Activated CD8-positive, alpha-beta memory T cell treated with anti-CD3 and anti-CD28 coated beads for 4 hours (primary cell): ENCODE measurements at places on chromosomes 5 and 9.

- no peak for DNase-seq
Measured at GRCh38 chr5:134969166-134969565, 1.5 kb downstream of the CATSPER3 start.

DNA sequence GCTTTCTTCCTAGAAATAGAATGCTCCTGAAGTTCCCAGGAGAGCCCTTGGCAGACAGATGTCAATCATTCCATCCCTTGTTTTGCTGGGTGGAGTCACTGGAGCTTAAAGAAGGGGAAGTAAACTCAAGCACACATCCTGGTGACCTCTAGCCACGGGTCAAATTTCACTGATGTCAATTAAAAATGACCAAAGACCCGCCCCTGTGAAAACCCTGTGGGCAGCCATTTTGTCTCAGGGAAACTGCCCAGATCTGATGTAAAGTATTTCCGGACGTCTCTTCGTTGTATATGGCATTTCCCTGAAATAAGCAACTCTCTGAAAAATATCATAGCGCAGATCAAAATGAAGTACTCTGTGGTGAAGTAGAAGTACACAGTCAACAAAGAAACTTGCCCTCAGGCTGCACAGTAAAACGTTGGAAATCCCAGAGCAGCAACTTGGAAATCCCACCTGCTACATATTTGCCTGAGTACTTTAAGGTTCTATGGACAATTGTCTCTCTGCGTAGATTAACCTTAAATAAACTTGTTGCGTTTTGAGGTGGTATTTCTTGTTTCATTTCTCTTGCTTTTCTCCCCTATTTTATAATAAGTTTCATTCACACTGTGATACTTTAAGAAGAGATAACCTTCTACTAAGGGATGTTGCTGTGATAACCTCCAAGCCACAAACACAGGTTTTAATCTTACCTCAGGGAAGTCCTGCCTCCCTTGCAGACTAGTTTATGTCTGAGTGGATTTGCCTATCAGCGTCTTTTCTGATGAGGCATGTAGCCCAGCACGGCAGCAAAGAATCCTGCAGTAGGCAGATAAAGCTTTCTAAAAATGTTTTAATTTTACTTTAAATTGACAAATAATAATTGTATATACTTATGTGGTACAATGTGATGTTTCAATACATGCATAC lies 60.9 kb upstream of the PIP5K1B start:
- no peak for DNase-seq

GRCh38 chr5:76401801-76402250 lies 1.3 kb upstream of the IQGAP2 start:
- DNase-seq = no peak

DNA sequence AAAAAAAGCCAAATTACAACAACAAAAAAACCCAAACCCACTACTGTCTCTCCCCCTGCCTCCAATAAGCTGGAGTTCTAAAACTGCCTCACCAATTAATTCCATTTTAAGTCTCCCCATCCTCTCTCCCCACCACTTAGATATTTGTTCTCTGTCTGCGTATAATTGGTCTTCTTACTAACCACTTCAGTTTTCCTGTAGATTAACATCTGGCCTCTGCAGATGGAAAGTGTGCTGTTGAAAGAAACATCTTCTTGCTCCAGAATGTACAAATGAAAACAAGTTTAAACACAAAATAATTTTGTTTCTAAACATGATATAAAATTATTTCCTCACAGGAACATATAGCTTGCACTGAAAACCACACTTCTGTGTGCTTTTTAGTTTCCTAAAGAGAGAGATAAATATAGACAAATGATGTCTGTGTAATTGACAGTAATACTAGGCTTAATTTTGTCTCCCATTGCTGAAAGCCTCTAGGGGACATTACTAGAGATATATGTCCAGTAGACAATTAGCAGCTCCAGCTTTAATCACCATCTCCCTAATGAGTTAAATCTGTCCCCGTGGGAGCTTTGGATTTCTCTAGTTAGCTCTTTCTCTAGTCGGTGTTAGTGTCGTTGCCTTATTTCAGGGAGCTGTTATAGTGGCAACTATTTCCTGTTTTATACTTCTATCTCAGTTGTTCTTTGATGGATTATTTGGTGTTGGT lies 164.0 kb downstream of the ARHGAP26 start:
- no peak for DNase-seq

DNA sequence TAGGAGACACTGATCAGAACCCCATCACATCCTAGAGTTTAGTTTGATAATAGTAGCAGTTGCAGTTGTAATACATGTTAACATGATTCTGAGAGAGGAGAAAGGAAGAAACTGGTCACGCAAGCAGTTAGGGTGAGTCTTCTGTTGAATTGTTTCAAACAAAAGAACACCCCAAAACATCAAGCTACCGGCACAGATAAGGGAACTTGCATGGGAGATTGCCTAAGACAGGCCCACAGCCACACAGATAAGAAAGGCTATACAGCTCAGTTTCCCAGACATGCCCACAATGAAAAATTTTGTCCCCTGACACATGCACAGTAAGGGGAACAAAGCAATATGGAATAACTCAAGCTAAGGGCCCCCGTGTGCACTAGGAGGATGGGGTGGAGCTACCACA lies 15.9 kb downstream of the HSPB3 start:
- DNase-seq = no peak

- DNase-seq = no peak
Measured at GRCh38 chr5:127061956-127062355, 11.3 kb downstream of the C5orf63 start.

DNA sequence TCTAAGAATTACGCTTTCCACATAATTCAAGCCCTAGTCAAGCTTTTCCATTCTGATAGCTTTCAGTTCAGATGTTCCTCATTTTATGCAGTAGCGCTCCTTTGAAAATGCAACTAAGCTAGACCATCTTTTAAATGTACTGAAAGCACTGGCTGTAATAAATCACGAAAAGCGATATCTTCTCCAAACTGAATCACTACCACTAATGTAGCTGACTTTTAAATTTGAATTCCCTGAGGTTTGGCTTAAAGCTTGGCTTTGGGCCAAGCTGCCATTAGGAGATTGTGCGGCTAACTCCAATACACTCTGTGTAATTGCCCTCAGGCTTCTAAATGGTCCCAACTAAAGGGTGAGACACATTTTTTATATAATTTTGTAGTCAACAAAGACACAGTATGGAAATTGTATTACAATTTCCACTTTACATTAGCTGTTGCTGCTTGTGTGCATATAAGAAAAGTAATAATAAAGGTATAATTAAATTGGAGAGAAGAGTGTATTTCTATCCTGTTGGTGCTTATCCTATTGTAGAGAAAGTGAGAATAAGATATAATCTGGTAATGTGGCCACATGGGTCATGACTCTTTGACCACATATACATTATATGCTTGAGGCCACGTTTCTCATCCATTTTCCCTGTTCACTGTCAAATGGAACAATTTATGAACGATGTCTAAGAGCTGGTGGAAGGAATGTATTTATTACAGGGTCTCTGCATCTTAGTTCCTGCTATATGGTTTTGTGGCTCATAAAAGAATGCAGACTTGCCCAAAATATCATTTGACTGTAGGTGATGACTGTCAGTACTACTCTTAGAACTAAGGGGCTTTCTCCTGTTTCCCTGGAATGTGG lies 118.7 kb upstream of the TAF11L2 start:
- no peak for DNase-seq

DNA sequence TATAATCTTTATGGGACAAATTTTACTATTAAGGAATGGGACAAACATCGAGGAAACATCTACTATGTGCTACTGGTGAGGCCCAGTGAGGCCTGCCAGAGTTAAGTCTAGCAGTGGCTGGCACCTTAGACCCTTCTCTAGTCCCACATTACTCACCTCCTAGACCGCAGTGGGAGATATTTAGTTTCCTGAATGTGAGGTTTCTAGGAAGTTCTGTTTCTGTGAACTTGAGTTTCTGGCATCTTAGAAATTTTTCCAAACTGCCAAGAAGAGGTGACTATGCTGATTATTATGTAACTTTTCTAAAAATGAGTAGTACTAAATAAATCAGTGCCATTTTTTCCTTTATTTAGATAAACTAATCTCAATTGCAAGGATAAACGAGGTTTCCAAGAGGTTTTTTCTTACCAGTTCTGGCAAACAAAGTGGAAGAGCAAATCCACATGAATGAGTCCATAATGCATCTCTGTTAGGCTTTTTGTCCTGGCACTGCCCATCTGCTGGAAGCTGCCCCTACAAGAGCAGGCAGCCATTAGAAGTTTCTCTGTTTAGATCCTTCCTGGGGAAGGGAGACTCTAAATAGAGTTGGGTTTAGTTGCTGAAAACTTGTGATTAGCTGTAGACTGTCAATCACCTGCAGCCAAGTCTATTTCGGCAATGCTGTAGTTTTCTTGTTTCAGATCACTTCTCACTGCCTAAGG lies 348.7 kb downstream of the MAN2A1 start:
- DNase-seq = no peak

GRCh38 chr5:128169401-128170017 lies 85.9 kb downstream of the SLC12A2 start:
- DNase-seq = no peak

- DNase-seq = no peak
Measured at GRCh38 chr5:36492984-36493654, 113.3 kb upstream of the SLC1A3 start.
